ENCODE measurements at places on chromosomes 2 and 18.
A peak's percentile ranks its signal among the peaks of the same experiment; 100 is the strongest.

GRCh38 chr2:67046591-67046990, 350.5 kb upstream of the ETAA1 start:
- no peak for DNase-seq

DNA sequence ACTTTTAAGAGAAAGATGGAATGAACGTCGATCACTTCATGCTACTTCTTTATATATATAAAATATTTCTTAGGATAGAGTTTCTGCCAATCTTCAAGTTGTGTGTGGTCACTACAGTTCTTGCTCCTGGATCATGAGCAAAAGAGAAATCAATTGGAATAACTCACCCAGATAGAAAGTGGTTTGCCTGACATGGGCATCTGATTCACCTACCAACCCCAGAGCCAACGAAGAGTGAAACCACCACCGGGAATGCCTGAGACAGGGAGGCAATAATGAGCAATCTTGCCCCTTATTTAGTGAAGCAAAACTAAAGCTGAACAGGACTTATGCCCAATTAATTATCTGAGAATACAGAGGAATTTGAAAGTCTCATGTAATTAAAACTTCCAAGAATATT, 250.2 kb upstream of the REG3G start:
- DNase-seq, result no peak

- DNase-seq, result no peak
Measured at GRCh38 chr2:104092886-104093285, 761.0 kb upstream of the POU3F3 start.

DNA sequence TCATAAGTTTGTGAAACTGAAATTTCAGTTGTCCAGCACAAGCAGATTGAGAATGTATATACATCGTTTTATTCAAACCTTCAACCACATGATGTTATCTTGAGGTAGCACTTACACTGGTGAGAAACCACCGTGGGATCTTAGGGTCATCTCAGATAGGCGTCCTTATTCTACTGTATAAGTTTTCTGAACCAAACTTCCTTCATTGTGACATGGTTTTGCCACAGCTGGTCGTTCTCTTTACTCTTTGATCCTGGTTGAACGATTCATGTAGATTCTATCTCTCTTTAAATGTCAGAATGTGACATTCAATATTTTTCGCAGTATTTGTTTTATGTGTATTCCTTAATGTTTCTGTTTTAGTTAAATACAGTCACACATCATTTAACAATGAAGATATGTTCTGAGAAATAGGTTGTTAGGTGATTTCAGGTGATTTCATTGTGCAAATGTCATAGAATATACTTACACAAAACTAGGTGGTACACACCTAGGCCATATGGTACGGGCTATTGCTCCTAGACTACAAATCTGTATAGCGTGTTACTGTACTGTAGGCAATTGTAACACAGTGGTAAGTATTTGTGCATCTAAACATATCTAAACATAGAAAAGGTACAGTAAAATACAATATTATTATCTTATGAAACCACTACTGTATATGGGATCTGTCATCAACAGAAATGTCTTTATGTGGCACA, 17.9 kb upstream of the ARHGAP25 start:
- DNase-seq, result no peak

DNA sequence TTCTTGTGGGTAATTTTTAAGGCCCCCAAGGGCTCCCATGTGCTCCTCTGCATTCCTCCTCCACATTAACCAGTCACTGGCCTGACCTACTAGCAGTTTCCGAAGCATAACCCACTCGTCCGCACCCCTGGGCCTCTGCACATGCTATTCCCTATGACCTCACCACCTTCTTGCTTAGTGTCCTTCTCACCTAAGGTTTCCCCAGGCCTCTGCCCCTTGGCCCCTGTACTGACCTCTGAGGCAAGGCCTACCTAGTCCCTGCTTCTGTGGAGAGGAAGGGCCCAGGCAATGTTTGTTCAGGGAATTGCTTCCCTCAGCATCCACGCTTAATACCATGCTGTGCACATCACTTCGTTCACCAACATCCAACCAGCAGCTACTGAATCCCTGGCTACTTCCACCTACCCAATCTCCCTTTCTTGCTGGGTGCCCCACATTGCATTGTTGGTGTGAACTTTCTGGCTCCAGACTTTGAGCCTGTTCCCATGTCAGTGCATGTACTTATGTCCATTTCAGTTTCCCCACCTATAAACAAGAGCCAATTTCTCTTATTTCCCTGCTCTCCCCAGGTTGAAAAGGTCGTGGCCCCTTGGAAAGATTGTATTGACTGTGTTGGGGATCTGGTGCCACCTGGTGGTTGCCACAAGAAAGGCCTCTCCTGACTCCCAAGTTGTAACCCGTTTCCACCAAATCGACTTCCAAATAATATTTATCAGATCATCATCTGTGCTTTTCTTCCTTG, 19.2 kb upstream of the TMEM177 start:
- peak; percentile 20 for DNase-seq
